ENCODE measurements at places on chromosomes 3 and 15. TPM values are rescaled to one million over a fixed set of nuclear protein-coding genes. Genes with fewer than 3 reads are reported as not detected.

The COX17 gene
- polyA plus RNA-seq = 97.4 TPM

DNA sequence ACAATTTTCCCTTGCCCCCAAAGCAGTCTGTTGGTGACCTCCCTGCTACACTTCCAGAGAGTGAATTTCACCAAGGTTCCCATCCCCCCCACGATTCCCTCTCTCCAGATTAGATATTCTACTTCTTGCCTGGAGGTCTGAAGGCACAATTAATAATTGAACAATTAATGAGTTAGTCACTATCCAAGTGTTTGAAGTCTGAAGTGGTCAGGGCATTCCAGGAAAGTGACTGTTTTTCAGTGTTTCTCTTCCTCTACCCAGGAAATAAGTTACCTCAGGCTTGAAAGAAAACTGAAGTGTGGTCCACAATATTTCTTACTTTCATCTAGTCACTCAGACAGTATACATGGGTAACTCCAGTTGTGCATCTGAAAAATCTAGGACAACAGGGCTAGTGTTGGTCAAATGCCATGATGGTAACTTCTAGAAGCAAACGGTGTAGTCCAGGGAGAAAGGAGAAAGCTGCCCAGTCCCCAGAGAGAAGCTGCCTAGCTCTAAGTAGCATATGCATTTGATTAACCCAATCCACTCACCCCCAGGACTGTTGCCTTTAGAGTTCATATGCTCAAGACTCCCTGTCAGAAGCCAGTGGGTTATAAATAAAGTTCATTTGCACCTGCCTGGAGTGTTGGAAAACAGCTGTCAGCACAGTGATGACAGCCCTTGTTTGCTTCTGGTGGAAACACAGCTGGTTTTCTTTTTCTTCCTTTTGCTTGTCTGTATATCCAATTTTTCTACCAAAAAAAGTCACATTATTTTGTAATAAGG lies 2.3 kb upstream of the TM4SF4 start:
- no peak for DNase-seq

The ZIC4 gene
- polyA plus RNA-seq = not detected

DNA sequence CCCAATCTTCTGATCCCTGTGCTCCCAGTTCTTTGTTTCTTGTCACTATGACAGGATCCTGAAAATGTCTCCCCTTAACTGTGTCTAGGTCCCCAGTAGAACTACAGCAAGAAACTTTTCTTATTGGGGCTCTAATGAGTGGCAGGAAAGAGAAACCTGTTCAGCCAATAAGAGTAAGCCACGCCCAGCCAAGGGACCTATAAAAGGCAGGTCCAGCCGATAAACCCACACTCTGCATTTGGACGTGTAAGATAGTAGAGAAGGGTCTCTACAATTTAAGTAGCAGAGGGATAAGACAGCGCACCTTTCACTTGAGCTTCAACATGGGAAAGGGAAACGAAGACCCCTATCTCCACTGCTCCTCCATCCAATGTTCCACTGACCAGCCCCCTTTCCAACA lies 149.9 kb downstream of the LMLN start:
- DNase-seq = no peak

The PAQR9 gene
- polyA plus RNA-seq = not detected

The LYSMD2 gene
- polyA plus RNA-seq = 32.7 TPM

DNA sequence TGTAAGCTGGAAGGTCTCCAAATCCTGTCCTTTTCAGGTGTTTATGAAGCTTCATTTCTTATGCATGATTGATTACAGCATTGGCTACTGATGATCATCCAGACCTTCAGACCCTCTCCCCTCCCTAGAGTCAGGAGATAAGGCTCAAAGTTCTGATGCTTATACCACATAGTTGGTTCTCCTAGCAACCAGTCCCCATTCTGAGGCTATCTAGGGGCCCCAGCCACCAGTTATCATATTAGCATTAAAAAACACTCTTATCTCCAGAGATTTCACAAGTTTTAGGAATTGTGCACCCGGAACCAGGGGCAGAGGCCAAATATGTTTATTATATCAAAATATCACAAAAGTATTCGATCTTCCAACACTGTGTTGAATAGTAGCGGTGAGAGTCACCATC lies 953.1 kb downstream of the FHIT start:
- no peak for DNase-seq

DNA sequence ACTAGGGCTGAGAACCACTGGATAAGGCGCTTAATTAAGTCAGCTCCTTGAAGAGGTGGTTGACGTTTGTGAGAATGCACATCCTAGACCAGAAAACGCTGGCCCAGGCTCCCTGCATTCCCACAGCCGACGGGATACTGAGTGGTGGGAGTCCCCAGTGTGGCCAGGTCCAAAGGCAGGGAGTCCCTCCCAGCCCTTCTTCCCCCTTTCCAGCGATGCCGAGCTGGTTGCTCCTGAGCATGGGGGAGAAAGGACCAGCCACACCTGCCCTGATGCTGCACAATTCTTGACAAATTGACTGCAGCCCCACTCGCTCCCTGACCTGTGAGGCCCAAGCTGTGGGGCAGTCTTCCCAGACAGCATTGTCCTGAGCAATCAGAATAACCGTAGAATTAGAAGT lies 79.5 kb upstream of the PXYLP1 start:
- DNase-seq = no peak

The CHRNA3 gene
- polyA plus RNA-seq = 0.74 TPM

DNA sequence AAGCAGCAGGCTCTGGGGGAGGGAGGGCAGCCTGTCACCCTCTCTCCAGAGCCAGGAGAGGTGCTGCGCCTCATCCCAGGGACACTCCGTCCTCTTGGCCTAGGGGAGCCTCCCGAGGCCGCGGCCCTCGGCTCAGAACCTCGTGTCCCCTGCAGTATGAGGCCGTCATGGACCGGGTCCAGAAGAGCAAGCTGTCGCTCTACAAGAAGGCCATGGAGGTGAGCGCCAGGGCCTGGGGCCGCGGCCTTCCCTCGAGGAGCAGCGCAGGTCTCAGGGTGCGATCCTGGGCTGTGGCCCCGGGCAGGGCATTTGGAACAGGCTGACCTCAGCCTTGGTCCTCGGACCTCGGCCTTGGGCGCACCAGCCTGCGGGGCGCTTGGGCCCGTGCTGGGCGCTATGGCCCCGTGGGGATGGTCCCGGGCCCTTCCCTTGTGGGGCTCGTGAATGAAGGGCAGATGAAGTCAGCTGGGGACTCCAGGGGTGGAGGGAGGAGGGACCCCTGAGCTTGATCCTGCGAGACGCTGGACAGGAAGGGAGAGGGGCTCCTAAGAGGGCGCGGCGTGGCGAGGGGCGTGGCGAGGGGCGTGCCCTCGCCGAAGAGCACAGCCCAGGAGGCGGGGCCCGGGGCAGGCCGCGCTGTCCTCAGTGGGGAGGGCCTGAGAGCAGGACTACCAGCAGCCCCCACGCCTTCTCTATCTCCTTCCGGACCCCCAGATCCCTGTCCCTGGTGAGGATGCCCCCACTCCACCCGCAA lies 32.9 kb downstream of the PSTPIP1 start:
- DNase-seq = peak; percentile 79

DNA sequence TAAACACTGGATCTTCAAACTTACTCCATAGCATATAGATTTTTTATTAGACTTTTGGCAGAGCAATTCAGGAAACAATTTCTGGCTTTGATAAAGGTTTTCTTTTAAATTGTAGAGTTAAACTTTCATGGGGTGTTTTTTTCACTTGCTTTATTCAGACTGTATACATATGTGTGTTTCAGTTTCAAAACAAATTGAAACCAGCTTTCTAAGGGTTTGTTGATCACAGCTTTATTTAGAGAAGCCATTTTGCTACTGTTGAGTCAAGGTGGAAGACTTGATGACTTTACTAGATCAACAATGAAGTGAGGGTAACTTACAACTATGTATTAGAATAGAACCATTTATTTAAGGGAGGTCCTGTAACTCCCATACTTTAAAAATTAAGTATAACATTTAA lies 6.2 kb downstream of the UBE2E1 start:
- DNase-seq = no peak

DNA sequence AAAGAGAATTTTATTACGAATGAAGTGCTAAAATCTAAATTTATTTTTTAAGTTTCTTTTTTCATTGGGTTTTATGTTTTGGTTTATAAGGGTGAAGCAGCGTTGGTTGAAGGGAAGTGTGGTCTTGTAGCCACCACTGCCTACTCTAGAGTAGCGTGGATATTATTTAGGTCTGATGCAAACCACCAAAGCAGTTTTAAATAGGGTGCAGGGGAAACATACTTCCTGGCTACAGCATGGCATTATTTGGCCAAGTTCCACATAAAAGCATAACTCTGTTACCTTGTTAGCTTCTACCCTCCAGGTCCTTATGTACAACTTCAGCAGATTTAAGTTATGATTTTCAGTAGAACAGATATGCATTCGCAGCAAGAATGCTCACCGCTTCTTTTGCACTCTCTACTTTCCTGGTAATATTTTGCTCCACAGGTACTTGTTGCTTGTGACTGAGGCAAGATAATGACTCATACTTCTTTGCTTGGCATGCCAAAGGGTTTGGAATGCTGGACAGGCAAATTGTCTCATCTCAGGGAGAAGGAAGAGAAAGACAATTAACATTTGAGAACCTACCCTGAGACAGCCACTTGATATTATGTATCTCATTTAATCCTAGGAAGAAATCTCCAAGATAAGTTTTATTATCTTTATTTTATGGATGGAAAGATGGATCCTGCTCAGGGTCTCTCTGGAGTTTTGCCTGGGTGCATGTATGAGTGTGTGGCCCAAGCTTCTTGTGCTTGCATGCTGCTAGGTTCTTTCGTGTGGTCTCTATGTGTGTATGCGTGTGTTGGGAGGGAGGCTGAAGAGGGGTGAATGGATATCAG lies 5.4 kb downstream of the TGFBR2 start:
- no peak for DNase-seq

DNA sequence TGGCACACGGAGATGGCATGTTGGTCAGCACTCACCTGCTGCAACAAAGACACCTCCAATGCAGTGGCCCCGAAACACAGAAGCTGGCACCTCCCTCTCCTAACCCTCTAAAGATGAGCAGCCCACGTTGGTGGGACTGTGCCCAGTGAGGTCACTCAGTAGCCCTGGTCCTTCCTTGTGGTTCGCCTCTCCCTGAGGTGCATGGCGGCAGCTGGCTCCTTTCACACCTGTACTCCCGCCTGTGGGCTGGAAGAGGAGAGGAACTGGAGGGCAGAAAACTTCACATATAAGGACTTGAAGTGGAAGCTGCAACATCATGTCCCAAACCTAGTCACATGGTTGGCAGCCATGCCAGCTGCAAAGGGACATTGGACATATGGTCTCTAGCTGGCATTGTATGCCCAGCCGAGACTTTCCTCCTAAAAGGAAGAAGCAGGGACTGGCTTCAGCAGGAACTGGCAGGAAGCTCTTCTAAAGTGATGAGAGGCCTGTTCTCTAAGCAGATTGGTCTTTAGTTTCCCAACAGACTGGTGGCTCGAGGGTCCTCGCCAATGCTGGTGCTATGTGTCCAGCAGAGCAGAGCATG lies 10.8 kb upstream of the C3orf22 start:
- no peak for DNase-seq

GRCh38 chr15:35720019-35720418 lies 174.1 kb upstream of the DPH6 start:
- no peak for DNase-seq

- no peak for DNase-seq
Observed at GRCh38 chr3:164479406-164479805, 598.9 kb downstream of the SI start.

DNA sequence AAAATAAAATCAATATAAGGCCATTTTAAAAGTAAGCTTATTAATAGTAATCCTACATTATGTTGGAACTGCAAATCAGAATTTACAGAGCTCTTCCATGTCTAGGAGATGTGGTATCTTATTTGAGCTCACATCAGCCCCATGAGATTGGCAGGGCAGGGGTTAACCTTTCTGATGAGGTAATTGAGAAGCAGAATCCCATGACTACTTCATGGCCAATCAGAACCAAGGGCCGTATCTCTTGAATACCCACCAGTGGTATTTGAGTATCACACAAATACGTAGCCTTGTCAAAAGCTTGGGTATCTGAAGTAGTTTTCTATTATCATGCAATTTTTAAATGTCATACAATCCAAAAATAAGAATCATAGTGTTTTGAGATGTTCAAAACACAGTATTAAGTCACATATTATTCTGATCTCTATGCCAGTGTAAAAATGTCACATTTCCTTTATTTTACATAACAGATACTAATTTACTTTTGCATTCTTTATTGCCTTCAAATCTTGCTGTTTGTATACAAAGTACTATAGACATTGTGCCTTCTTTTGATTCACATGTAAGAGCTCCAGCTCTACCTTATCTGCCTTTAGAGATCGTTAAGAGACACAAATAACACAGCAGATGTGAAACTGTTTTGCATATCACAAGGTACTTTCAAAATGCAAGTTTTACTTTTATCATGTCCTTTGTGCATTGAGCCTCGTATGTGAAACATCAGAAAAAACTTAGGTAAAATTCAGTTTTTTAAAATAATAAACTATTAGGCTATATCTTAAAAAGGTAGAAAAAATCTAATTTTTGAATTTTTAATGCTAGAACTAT lies 251.7 kb upstream of the GOLGA6L4 start:
- no peak for DNase-seq

DNA sequence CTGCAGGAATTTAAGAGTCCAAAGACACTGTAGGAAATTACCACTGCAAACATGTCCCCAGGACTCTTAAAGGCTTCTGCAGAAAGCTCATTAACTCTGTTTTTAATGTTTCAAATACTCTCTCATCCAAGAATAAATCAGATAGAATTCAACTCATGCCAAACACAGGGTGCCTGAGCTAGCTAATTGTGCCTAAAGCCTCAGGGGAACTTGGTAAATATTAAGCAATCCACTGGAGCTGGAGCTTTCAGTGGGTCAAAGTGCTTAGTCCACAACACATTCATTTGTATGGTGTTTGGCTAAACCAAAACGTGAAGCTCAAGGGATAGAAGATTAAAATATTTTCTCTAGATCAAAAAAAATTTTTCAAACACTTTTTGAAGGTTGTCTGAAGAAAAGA lies 131.4 kb downstream of the THRB start:
- no peak for DNase-seq

GRCh38 chr15:34804113-34804512 lies 8.8 kb upstream of the ACTC1 start:
- no peak for DNase-seq

DNA sequence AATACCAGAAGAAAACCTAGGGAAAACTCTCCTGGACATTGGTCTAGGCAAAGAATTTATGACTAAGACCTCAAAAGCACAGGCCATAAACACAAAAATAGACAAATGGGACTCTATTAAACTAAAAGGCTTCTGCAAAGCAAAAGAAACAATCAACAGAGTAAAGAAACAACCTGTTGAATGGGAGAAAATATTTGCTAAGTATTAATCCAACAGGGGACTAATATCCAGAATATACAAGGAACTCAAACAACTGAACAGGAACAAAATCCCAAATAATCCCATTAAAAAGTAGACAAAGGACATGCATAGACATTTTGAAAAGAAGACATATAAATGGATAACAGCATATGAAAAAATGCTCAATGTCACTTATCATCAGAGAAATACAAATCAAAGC lies 6.9 kb upstream of the ACVR2B start:
- no peak for DNase-seq

DNA sequence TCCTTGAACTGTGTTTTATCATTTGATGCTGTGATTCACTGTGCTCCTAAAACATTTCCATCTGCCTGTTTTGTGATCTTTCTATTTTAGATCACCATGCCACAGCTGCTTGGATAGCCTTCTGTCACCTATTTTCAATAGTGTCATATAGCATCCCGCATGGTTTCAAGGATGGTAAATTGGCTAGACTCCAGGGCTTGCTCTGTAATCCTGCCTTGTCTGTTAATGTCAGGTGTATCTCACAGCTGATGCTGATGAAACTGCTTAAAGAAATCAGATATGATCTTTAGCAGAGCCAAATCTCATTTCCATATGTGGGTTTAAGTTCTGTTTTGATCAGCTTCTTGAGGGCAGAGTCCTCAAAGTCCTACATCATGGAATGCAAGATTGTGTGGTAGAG lies 182.2 kb downstream of the UBE2E2 start:
- no peak for DNase-seq
